ENCODE measurements at places on chromosomes 1 and 21.

- no peak for ATAC-seq
Observed at GRCh38 chr1:112332176-112333150, 63.6 kb upstream of the CTTNBP2NL start.

DNA sequence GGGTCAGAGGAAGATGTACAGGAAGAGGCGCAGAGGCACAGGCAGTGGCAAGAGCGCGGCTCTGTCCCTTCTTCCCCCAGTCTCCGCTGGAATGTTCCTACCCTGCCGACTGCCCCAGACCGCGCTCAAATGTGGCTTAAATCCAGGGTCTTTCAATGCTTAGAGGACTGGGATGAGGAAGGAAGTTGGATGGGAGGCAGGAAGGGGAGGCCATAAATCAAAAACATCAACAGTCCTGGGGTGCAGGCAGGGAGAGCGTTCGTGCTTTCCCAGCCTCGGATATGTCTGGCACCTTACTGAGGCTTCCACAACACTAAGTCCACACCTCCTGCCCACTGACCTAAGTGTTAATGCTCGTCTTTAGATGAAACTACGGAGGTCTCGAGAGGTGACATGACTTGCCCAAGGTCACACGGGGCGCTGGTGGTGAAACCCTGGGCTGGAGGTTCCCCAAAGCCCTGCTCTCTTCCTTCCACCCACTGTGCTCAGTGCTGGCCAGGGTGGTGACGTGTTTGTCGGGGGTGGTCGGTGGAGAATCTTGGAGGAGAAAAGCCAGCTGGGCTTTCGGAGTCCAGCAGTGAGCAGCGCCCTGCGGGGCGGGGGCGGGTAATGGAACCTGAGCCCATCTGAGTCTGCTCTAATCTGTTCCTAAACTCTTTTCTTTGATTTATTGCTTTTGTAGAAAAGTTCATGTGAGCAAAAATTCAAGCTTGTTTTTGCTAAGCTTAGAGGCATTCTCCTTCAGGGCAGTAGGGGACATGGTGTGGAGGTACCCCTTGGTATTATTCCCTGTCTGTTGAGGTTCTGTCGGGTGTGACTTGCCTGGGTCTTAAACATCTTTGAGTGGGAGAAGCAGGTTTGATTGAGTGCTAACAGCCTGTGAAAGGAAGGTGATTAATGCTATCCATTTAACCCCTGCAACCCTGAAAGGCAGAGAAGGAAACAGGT, 708 bp downstream of the CDA start:
- no peak for ATAC-seq

- ATAC-seq: no peak
Observed at GRCh38 chr1:151859891-151860293, 6.4 kb upstream of the THEM5 start.

DNA sequence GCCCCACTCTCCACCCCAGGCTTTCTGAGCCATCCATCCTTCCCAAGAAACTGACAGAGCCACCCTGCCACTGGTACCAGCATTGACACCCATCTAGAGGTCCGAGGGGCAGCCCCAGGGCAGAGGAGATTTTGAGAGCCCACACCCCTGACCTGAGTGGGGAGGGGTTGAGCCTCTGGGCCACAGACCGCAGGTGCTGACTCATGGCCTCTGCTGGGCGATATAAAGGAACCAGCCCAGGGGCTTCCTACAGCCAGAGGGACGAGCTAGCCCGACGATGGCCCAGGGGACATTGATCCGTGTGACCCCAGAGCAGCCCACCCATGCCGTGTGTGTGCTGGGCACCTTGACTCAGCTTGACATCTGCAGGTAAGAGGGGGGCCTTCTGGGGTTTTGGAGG, at the start of gene PADI4:
PADI4 (plus strand) TSS at position 252 of the 400 bp plus-strand sequence; CDS start at position 278, 26 bp downstream.
- ATAC-seq: no peak

DNA sequence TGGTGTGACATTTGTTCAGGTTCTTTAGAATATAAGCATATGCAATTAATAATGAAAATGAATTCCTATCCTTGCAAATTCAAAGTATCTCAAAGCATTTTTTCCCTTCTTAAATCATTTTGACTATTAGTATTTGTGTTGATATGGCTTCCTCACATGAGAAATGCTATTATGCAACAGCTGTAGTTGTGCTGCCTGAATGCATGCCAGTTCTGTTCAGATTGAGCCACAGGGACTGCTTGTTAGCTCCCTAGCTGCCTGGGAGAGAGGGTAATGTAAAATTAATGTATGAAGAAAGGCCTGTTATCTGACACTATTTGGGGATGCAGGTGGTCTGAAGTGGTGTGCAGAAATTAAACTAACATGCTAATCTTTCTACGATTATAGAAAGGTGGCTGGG, 45.5 kb downstream of the CACHD1 start:
- no peak for ATAC-seq
